Cardiac ventricle fibroblast (primary cell): ENCODE measurements at places on chromosomes 12 and 14. TPM values are rescaled to one million over a fixed set of nuclear protein-coding genes. Genes with fewer than 3 reads are reported as not detected.

Gene OTX2
- total RNA-seq: not detected in 2 replicates

Gene FRS2
- 37.6 and 41.1 TPM in 2 replicates for total RNA-seq

Gene TAS2R7
- not detected in 2 replicates for total RNA-seq

Gene SINHCAF
- 8.9 and 10.2 TPM in 2 replicates for total RNA-seq

Gene TAS2R14
- 0.98 and 1.6 TPM in 2 replicates for total RNA-seq
